ENCODE measurements at places on chromosomes 6 and 20.

GRCh38 chr20:34537651-34538050 lies 20.9 kb upstream of the MAP1LC3A start:
- no peak for DNase-seq

DNA sequence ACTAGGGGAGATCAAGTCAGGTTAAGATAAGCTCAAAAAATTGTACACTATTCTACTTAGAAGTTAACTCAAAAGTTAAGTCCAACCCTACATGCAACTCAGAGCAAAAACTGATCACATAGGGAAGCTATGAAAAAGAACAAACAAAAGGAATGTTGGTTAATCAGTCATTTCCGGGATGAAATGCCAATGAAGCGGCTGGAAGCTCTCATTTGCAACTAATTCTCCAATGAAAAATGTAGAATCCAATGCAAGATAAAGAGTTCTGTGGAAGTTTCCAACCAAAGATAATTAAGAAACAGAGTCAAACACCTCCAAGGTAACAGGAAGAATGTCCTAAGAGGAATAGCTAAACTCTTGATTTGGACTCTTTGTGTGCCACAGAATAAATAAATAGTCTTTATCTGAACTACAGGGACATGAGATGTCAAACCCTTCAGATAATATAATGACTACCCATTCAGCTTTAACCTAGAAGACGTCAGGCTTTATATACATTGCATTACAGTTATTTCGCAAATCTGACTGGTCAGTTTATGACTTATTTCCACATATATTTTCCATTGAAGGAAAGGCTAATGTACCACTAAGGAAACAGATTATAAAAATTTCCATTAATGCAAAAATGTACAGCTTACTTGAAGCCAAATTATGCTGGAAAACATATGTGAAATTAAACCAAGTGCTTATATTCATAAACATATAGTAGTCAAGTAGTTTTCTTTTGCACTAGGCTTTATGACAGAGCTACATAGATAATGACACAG lies 48.0 kb upstream of the DST start:
- no peak for DNase-seq

DNA sequence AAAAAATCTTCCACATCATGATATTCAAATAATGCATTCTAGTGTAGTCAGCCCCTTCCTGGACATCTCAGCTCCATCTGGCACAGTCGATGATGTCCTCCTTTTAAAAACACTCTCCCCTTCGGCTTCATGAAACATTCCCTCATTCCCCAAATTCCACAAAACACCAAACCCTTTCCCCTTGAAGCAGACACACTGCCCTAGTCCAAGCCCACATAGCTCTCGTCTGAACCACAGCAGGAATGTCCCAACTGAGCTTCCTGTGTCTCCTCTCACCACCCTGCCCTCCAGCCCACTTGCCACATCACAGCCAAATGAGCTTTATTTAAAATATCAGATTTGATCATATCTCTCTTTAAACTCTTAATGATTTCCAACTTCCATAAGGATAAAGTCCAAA lies 106.4 kb upstream of the CARMIL1 start:
- DNase-seq = no peak

- DNase-seq = no peak
Measured at GRCh38 chr20:13910492-13910891, 79.9 kb downstream of the SEL1L2 start.

GRCh38 chr6:125253881-125254280 lies 47.9 kb downstream of the HDDC2 start:
- no peak for DNase-seq
